ENCODE measurements at places on chromosomes 5 and 9.
A peak's percentile ranks its signal among the peaks of the same experiment; 100 is the strongest.

DNA sequence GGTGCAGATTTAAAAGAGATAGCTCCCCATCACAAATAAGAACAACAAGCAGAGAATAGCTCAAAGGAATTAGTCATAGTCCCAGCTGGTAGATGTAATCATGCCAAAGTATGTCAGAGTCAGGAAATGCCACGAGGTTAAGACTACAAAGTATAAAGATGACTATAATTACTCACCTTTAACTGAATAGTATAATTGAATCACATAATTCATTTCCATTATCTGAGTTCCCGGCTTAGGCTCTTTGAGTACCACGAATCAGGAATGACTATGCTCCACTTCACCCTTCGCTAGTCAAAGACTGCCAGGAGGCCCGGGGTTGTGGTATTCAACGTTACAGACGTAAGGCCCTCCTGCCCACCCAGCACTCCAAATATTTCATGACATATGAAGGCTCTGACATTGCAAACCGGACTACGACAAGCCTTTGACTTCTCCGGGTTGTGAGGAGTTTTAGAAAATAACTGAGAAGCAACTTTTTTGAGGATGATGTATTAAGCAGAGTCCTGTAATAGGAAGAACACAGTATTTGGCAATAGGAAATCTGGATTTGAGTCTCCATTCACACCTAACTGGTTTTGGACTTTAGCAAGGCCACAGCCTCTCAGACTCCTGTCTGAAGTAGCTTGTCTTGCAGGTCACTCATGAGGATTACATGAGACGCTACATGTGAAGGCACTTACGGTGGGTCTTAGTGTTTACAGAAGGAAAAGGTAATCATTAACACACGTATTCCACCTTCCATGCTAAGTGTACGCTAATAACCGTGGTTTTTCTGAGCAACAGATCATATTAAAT, 64.6 kb downstream of the ENC1 start:
- peak; percentile 89 for DNase-seq

DNA sequence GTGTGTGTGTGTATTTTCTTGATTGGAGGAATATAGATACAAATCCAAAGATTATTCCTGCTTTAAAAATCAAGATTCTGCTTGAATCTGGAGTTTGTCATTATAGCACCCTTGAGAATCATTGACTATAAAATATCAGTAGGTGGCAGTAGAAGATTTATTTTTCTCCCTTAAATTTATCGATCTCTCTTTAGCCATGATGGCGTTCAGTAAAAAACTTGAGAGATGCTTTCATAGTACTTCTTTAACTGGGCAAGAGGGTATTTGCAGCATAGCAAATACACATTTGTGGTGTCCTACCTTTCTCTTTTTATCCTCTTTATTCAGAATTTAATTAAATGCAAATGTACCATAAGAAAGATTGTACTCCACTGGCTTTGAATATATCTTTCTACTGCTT, 307.7 kb downstream of the ADGRV1 start:
- DNase-seq, result peak; percentile 41

DNA sequence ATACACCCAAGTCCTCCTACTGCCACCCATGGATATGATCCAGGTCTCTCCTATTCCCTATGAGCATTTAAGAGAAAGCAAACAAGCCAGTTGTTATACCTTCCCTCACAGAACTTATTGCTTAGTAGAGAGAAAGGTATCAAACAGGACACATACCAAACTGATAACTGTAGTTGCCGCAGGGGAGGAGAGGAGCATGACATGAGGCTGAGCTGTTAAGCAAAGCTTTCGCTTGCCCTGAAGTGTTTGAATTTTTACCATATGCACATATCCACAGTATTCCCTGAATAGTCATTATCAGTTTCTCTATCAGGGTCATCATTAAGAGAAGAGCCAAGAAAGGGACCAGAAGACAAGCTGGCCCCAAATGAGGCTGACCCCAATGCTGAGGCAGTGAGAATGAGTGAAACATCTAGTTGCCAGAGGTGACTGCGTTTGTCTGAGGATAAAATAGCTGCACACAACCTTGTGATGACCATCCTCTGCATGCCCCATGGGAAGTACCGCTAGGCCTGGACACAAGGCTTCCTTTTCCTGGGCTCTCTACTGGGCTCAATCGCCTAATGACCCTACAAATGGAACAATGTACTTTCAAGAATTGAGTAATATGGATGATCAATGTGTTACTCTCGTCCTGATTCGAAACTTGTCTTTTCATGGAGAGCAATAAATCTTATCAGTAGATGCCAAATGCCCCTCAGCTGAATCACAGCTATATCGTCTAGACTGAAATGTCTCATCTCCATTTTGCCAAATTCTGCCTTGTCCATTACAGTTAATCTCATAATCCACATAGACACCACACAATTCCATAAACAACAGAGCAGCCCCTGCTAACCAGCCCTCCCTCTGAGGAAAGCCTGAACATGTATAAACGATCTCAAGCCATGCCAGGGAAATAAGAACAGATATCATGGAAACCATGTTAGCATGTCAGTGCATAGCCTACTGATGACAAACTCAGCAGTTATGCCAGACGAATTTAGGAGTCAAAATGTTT, 4.3 kb upstream of the IFNK start:
- no peak for DNase-seq

DNA sequence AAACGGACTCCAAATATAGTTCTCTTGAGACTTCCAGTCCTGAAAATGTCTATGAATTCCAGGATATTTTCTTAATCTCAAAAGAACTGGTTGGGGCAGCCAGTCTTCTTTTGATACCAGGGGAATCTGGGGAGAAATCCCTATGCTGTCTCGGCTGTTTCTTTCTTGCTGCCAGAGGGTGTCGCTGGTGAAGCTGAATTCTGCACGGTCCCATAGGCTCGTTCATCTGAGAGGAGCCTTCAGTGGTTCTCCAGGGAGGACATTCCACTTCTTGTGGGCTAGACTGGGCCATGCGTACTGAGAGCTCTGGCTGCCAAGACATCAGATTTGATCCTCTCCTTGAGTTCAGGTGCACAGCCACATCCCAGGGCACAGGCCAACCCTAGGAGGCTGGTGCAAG, 155.0 kb upstream of the CLINT1 start:
- DNase-seq, result no peak

- no peak for DNase-seq
These were observed 18.0 kb downstream of the POLR1E start for GRCh38 chr9:37503736-37504135.

DNA sequence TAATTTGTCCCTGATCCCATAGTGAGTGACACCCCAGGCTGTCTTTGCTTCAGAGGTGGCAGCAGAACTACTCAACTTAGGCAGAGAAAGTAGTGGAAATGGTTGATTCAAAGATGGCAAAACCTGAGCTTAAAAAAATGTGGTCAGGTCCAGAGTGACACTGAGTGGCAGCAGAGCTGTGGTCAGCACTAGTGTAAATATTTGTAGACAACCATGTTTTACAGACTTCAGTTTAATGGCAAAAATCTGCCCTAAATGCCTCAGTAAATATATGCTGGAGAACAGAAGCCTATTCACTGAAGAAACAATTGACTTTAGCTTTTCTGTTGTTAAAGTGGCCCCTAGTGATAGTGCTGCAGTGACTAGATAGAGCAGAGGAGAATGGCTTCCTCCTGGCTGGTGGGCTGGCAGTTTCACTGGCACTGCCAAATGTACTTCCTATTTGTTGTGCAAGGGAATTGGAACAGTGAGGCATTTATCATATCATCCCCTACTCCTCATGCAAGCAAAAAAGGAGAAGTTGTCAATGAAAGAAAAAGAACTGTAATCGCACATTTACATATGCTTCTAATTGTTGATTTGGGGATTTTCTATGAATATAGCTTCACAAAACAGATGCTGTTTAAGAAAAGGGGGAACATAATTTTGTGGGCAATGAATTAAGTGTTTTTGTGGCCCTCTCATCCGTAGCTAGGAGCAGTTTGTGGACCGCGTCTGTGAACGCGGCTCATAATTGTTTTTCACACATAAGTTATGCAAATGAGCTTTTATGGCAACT, 12.0 kb downstream of the PBX3 start:
- peak; percentile 17 for DNase-seq

- DNase-seq, result peak; percentile 54
These were observed 27.7 kb downstream of the AUH start for GRCh38 chr9:91334053-91334452.

GRCh38 chr5:169098331-169099121, 202.4 kb downstream of the SLIT3 start:
- no peak for DNase-seq

GRCh38 chr5:58751222-58751837, 168.5 kb downstream of the RAB3C start:
- peak; percentile 4 for DNase-seq

GRCh38 chr5:83244516-83244915, 167.2 kb downstream of the XRCC4 start:
- no peak for DNase-seq

DNA sequence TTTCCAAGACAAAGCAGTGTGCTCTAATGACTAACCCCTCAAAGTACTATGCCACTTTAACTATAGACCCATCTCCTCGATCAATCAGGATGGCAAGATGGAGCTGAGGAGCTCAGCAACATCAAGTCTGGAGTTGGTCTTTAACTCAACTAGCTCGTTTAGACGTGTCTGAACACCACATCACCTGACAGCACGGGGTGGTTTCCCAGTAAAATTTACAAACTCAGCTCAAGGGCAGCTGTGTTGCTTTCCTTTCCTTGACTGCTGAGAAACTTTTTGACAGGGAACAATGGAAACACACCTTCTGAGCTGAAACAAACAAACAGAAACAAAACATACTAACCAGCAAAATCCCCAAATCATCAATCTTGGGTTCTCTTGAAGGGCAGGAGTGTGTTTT, 202.5 kb downstream of the NTRK2 start:
- no peak for DNase-seq

DNA sequence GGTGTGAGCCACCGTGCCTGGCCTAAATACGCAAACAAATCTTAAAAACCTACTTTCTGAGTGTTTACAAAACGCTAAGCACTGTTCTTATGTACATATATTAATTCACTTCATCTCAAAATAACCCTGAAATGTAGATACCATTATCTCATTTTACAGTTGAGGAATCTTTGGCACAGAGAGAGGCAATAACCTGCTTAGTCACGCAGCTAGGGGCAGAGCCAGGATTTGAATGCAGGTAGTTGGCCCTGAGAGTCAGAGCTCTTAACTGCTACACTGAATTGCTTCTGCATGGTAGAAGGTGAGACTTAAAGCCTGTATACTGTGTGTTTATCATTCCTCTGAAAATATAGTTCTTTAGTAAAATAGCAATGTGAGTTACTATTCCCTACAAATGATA, 21.9 kb downstream of the ARHGEF37 start:
- DNase-seq, result no peak

DNA sequence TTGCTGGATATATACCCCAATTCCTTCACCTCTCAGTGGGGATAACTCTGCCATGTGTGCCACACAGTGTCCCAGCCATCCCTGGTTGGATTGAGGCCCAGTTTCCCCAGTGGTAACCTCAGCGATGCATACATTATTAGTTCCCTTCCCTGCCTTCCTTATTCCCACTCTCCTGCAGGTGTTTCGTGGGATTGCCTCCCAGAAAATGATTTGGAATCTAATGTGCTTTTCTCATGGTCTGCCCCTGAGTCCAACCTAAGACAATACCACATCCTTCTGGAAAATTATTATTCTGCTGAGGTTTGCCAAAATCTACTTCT, 8.4 kb upstream of the SPINK4 start:
- DNase-seq, result no peak

- DNase-seq, result no peak
These were observed 146.3 kb downstream of the RORB start for GRCh38 chr9:74643303-74643923.

- no peak for DNase-seq
These were observed 62.9 kb upstream of the IZUMO3 start for GRCh38 chr9:24608599-24608998.

DNA sequence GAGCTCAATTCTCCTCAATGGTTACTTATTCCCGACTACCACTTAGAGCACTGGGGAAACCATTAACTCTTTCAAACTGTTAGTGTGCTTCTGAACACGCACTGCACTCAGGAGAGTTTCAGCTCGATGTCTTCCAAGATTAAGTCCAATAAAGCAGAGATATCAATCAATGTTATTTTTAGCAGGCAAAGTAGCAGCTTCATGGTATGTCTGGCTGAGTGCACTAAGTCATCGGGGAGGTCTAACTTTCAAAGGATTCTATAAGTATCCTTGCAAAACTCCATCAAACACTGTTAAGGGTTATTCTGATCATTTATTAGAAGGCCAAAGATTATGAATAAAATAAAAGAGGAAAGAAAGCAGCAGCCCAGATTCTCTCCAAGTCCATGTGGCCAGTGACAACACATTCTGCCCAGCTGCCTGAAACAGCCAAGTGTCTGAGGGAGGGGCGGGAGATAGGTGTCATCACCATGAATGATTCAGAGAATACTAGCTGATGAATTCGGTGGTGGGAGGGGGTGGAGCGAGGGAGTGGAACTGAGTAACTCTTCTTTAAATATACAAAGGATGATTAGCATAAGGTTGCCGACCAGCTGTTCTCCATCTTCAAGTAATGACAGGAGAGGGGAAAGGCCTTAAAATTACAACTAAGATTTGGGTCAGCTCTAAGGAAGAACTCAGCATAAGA, 21.3 kb downstream of the NREP start:
- peak; percentile 91 for DNase-seq

DNA sequence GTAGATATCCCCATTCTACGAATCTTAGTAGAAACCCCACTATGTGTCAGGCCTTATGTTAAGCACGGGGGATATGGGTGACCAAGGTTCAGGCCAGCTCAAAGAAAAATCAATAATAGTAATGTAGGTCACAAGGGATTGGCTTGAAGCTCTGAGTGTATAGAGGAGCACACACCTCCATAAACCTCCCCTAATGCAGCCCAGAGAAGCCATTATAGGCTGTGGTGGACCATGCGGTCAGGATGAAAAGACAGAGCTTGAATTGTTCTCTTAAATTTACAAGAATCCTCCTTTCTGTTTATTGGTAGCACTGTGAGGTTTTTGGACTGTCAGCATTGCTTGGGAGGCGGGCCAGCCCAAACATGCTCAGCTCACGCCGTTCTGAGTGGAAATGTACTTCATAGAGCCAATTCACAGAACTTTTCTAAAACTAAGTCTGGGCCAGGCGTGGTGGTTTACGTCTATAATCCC, 9.1 kb downstream of the PDE6A start:
- no peak for DNase-seq

GRCh38 chr9:99811172-99811571, 10.5 kb upstream of the NR4A3 start:
- DNase-seq, result no peak

GRCh38 chr5:73912821-73913271, 286.9 kb downstream of the ARHGEF28 start:
- peak; percentile 19 for DNase-seq

DNA sequence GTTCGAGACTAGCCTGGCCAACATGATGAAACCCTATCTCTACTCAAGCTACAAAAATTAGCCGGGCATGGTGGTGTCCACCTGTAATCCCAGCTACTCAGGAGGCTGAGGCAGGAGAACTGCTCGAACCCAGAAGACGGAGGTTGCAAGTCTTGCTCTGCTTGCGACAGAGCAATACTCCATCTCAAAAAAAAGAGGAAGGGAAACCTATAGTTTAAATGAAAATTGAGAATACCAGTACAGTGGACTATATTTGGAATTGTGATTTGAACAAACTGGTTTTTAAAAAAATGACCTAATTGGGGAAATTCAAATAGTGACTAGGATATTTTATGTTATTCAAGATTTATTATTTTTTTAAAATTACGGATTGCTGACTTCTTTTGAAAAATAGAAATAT, 33.2 kb downstream of the DIAPH1 start:
- no peak for DNase-seq

- no peak for DNase-seq
These were observed 145.8 kb downstream of the AOPEP start for GRCh38 chr9:94872083-94872833.
